OCI-LY7 (cell line): ENCODE measurements at places on chromosomes 6 and 20. TPM values are rescaled to one million over a fixed set of nuclear protein-coding genes. Genes with fewer than 3 reads are reported as not detected.

PSORS1C2 gene
- not detected in 2 replicates for total RNA-seq

DZANK1 gene
- 18.0 and 18.6 TPM in 2 replicates for total RNA-seq

TNF gene
- 2.5 TPM in 2 replicates for total RNA-seq

TBX18 gene
- not detected in 2 replicates for total RNA-seq

HELZ2 gene
- 8.3 and 8.6 TPM in 2 replicates for total RNA-seq

SRMS gene
- total RNA-seq = 0.42 TPM in 1 of 2 replicates, not detected in the other

SLC22A3 gene
- total RNA-seq = not detected in 2 replicates

CCDC167 gene
- 81.4 and 85.5 TPM in 2 replicates for total RNA-seq

RBBP8NL gene
- not detected in 2 replicates for total RNA-seq

MLN gene
- not detected in 2 replicates for total RNA-seq

ZFAND3 gene
- 33.8 and 36.4 TPM in 2 replicates for total RNA-seq

RPS10 gene
- total RNA-seq = 1,615 and 1,714 TPM in 2 replicates

CST2 gene
- total RNA-seq = not detected in 2 replicates

DNA sequence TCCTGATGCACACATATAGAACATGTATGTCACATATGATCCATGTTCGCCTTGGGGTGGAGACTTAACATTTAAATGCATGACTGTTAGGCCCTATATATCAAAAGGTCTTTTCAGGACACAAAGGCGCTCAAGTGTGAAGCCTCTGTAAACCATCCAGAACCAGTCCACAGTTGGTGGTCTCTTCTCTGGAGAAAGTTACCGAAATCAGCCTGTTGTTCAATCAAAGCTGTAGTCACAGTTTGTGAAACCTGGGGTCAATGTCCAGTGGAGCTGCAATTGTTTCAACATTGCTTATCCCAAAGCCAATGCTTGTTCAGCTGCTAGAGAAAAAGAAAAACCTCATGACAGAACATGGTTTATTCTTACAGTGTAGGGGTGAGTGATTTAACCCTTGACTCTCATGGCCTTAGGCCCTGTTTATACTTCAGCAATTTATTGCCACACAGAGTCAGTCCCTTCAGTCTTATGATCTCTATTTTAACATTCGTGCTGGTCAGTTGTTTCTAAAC lies 193.6 kb upstream of the CST7 start:
- DNase-seq = no peak

DNA sequence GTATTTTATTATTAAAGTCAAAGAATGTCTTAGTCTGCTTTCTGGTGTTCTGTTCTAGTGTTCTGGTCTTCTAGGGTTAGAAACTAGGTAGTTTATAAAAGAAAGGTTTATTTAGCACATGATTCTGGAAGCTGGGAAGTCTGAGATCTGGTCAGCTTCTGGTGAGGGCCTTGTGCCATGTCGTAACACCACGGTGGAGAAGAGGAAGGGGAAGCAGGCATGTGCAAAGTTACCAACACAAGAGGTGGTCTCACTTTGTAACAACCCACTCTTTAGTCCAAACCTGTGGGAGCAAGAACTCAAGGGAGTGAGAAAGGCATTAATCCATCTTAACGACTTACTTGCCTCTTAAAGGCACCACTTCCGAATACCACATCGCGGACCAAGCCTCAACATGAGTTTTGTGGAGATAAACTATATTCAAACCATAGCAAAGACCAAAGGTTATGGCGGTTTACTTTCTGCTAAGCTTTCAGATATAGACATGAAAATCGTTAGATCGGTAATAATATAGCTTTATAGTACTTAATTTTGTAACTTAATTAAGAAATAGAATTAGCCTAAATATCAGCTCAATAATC lies 99.4 kb downstream of the NCOA3 start:
- no peak for DNase-seq

- DNase-seq = no peak
Observed at GRCh38 chr6:100678027-100678426, 203.1 kb downstream of the ASCC3 start.

- DNase-seq = no peak
Observed at GRCh38 chr20:3471397-3472021, 691 bp downstream of the ATRN start.

- peak; percentile 80 for DNase-seq
Observed at GRCh38 chr6:14674458-14674857, 556.9 kb downstream of the CD83 start.

DNA sequence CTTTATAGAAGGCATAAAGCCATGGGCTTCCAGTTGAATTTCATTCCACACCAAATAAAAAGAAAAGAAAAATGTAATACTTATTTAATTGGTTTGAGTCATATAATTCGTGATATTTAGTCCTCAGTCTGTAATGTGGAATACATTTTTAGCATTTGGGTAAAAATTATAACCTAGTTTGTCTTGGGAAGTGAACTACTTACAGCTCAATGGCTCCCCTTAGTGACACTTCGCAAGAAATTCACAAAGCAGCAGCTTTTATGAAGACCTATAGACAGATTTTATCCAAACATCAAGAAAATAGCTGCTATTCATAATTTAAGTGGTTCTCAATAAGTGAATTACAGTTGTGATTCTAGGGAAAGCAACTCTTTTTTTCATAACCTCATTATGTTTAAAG lies 72.1 kb downstream of the RSPO3 start:
- DNase-seq = peak; percentile 24

- DNase-seq = no peak
Observed at GRCh38 chr6:32889533-32889932, 35.5 kb downstream of the PSMB9 start.

DNA sequence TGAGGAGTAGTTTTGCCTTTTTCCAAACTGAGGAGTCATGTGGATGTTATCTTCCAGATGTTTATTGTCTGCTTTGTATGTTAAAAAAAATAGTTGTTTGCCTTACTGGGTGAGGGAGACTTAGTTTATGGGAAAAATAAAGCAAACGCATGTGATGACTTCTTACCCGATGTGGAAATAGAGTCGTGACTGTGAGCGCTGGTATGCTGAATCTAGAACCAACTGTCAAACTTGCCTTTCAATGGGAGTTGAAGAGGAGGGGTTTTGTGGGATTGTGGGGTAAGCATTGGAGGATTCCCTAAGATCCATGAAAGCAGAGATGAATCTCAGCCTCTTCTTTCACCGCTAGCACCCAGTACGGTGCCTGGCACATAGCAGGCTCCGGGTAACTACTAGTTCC lies 5.3 kb downstream of the DCBLD1 start:
- DNase-seq = no peak

GRCh38 chr6:8238773-8239683 lies 136.7 kb upstream of the EEF1E1 start:
- DNase-seq = no peak

- DNase-seq = no peak
Observed at GRCh38 chr6:3801960-3802359, 47.2 kb upstream of the FAM50B start.

DNA sequence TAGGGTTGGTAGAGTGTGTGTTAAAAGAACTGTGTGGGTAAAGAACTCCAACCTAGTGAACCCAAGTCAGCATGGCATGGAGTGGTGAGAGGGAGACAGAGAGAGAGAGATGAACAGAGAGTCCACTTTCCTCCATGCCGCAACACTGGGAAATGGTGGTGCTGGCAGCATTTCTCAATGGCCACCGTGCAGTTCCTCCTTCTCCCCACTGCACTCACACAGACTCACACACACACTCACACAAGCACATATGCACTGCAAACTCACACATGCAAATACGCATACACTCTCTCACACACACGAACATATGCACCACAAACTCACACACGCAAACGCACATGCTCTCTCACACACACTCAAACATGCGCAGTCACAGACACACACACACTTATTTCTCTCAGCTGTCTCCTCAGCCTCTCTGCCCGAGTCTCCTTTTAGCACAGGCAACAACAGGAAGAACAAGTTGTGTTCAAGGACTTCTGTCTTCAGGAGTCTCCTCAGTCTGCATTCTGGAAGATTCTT lies 66.5 kb upstream of the LY86 start:
- no peak for DNase-seq

DNA sequence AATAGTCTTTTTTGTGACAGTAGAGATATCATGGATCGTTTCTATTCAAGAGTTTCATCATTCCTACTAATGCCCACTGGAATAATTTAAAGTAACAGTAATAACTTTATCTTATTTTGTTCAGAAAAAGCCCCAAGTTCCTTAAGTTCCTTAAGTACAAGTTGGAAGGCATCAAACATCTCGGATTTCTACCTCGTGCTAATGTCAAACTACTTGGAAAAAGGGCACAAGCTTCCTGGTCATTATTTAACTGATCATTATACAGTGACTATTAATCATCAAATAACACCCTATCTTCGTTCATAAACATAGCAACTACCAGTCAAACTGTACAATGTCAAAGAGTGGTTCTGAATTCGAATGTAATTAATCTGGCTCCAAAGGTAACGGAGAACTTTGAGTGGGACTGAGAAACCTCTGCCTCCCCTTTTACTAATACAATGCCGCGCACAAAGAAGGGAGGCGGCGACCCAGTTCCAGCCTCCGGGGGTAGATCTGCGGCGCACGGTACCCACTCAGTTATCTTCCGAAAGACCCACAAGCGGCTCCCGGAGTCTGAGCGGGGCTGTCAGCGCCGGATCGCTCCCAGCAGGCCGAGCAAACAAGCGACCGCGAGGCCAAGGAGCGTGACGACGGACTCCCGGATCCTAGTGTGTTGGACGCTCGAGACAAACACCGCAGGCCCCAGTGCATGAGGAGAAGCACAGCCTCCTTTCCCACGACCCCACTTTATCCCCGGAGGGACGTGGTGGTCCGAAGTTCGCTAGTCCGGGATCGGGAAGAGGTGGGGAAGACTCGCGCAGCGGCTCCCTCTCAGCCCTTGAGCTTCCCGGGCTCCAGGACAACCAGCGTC lies 716 bp downstream of the SHPRH start:
- peak; percentile 65 for DNase-seq

- DNase-seq = no peak
Observed at GRCh38 chr6:41700463-41701347, 34.7 kb downstream of the TFEB start.

- DNase-seq = no peak
Observed at GRCh38 chr6:14072084-14072483, 45.5 kb upstream of the CD83 start.

DNA sequence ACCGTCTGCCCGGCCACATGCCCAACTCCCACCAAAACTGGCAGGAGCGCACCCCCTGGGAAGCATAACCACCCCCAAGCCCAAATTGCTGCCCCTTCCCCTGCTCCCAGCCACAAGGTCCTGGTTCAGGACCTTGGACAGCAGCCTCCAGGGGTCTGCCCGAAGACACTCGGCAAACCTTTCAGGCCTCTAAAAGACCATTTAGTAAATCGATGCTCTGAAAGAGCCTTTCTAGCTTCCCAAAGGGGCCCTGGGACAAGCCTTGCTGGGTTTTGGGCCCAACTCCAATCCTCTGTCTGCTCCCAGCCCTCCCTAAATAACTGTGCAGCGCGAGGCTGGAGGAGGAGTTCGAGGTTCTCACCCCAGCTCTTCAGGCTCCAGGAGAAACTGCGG lies 30.5 kb downstream of the GRM4 start:
- DNase-seq = peak; percentile 43

- DNase-seq = no peak
Observed at GRCh38 chr6:20572940-20573339, 38.7 kb downstream of the CDKAL1 start.

DNA sequence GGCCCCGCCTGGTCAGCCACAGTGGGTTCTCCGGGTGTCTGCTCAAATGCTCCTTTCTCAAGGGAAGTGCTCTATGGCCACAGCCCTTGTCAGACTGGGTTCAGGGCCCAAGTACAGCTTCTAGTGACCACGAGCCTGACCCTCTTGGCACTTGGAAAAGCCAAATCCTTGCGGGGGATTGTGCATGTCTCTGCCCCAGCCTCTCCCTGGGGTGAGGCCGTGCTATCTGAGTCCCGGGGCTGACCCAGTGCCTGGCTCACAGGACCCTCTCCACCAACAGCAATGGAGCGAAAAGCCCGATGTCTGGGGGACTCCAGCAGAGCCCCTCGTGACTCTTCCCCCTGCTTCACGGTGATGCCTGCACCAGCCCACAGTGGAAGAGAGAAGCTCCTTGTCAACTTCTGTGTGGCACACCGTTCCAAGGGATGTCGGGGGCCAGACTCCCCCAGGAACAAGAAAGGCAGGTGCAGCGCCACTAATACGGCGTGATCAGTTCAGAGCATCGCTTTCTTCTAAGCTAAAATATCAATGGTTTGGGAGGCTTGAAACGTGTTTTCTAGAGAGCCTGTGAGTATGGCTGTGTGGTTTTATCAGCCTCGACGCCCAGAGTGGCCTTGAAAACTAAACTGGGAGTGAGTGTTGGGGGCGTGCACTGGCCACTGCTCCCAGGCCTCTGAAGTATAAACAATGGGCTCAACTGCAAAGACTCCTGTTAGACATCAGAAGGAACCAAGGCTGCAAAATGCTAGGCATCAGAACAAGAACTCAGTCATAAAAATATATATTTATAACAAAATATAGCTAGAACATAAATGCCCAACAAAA lies 51.9 kb downstream of the DLL1 start:
- no peak for DNase-seq

DNA sequence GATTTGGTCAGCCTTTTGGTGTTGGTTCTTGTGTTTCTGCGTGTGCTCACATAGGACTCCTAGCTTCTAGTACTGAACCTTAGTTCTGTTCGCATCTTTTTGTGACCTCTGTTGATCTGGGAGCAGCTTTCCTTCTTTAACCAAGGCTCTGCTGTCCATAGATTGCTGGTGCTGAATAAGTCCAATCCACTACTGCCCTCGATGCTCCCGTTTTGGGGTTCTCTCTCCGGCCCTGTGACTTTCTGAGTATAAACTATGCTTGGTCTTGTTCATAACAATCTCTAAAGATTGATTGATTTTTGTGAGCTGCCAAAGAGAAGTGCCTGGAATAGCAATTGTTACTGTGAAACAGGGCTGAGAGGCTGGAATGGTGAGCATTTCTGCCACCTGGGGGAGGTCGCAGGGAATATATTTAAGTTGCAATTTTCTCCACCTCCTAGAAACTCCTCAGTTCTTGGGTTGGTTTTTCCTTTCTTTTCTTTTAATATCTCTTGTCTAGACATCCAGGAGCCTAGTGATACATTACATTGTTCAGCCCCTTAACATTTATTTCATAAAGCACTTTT lies 422.9 kb upstream of the CHD6 start:
- no peak for DNase-seq

- no peak for DNase-seq
Observed at GRCh38 chr6:79436241-79436640, 101.0 kb downstream of the LCA5 start.

- no peak for DNase-seq
Observed at GRCh38 chr6:155936127-155936526, 480.5 kb upstream of the NOX3 start.

GRCh38 chr6:148332088-148332487 lies 10.6 kb upstream of the SASH1 start:
- DNase-seq = no peak

DNA sequence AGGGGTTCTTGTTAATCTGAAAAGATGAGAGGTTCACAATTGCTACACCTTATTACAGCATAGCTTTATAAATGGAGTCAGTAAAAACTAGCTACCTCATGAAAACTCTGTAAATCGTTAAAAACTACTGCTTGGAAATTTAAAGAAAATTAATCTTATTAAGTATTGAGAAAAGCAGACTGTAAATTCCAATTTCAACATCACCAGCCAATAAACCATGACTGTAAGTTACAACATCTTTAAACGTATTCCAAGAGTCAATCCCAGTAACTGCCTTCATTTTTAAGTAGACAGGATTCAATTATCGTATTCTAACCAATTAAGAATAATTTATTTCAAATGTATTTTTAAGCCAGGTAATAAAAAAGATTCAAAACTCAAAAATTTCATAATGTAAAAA lies 70.3 kb downstream of the ATG5 start:
- DNase-seq = no peak

GRCh38 chr6:104682722-104683643 lies 176.7 kb downstream of the HACE1 start:
- DNase-seq = peak; percentile 63

GRCh38 chr6:47478233-47479139 lies 897 bp downstream of the CD2AP start:
- DNase-seq = peak; percentile 42
